ENCODE measurements at places on chromosomes 2 and 18.

DNA sequence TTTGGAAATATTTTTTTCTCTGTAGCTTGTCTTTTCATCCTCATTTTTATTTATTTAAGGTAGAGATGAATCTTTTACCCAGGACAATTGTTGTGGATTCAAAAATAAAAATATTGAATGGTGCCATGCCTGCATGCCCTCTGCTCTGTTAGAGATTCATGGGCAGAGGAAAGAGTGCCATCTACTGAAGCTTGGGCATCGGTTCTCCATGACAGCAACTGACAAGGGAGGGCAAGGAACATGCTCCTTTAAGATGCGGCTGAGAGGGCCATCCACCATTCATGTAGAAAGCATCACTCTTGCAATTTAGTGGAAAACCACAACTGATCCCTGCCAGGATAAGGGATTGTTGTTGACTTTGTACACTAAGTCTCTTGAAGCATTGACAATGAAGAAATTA is 79.9 kb downstream of the PARD3B start:
- no peak for DNase-seq

- no peak for DNase-seq
Observed at GRCh38 chr18:51425889-51426288, 228.4 kb upstream of the MEX3C start.

GRCh38 chr2:177641331-177641730 is 248.8 kb downstream of the AGPS start:
- no peak for DNase-seq

GRCh38 chr2:10079266-10079869 is 843 bp downstream of the CYS1 start:
- DNase-seq, result no peak

- peak; percentile 91 for DNase-seq
Observed at GRCh38 chr2:45823723-45824206, 172.3 kb downstream of the PRKCE start.

- DNase-seq, result no peak
Observed at GRCh38 chr2:127321303-127321702, 27.4 kb upstream of the ERCC3 start.

DNA sequence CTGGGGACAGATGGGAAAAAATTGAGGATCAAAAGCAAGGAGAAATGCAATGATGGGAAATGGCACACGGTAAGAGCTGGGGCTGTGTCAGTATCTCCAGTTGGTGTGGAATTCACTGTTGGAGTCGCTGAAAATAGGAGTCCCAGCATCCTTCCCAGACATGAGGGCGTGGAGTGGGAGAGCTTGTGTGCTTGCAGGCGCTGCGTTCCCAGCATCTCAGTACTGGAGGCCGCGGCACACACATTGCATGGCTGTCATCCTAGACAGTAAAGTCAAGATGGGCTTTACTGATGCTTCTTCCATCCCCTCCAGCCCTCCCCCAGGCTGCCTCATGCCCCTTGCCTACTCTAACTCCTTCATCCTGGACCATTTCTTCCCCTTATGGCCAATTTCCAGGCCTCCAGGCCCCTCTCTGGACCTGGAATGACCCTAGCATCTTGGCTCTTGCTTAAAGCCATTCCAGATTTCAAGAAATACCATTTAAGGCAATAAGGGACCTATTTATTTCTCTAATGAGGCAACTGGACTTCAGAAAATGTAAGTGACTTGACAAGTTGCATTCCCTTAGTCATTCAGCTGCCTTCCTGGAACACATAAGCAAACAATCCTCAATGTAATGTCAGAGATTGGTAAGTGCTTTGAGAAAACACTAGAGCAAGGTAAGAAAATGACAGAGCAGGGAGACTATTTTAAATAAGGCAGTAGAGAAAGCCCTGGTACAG is 70.5 kb upstream of the TTC39C start:
- no peak for DNase-seq

DNA sequence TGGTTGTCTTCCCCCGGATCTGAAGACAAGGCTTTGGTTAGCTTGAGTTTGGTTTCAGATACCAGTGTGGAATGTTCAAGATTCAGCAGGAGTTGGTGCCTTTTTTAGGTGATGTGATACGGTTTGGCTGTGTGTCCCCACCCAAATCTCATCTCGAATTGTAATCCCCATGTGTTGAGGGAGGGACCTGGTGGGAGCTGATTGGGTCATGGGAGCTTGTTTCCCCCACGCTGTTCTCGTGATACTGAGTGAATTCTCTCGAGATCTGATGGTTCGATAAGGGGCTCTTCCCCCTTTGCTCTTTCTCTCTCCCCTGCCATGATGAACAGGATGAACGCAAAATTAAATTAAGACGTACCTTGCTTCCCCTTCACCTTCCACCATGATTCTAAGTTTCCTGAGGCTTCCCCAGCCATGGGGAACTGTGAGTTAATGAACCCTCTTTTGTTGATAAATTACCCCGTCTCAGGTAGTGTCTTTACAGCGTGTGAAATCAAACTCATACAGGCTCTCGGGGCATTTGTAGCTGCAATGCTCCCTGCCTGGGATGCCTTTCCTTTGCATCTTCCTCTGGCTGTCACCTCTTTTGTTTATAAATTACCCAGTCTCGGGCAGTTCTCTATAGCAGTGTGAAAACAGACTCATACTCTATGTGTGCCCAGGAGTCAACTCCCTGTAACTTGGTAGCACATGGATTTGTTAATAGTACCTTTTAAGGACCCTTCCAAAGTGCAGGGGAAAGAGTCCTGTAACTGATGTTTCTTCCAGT is 21.3 kb downstream of the PDCD1 start:
- no peak for DNase-seq

DNA sequence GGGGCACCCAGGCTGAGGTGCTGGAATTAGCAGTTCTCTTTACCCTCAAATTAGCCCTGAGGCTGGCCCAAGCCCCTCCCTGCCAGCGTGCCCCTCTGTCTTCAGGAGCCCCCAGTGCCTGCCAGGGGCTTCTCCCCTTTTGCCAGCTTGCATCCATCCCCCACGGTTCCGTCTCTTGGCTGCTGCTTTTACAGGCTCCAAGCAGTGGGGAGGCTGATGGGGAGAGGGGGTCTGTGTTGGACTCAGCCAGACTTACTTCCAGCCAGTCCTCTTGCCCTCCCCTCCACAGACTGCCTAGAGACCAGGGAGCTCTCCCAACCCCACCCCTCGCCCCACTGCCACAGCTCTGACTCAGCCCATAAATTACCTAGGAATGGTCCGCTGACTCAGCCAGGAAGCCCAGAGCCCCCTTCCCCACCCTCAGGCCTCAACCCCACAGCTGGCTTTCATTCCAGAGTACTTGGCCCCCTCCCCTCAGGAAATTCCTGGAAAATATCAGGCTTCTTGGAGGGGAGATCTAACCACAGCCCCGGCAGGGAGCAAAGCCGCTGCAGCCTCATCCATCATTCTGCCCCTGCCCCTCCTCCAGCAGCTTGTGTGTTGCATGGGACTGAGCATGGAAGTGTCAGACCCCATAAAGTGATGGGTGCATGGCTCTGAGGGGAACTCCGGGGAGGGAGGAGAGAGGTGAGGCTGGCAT is 184.6 kb downstream of the ZFP36L2 start:
- peak; percentile 39 for DNase-seq
